ENCODE measurements at places on chromosomes 2 and 18. TPM values are rescaled to one million over a fixed set of nuclear protein-coding genes. Genes with fewer than 3 reads are reported as not detected.

GRCh38 chr2:96413323-96413722 lies 77.8 kb downstream of the NCAPH start:
- H3K36me3 ChIP-seq, result no peaks in the 10 kb centered on the region
- H3K27ac ChIP-seq, result peak overlapping the region; percentile 52
- no peaks in the 10 kb centered on the region for H3K27me3 ChIP-seq
- H3K4me1 ChIP-seq, result peaks cover 11% of the 10 kb centered on the region
- no peak for DNase-seq

DNA sequence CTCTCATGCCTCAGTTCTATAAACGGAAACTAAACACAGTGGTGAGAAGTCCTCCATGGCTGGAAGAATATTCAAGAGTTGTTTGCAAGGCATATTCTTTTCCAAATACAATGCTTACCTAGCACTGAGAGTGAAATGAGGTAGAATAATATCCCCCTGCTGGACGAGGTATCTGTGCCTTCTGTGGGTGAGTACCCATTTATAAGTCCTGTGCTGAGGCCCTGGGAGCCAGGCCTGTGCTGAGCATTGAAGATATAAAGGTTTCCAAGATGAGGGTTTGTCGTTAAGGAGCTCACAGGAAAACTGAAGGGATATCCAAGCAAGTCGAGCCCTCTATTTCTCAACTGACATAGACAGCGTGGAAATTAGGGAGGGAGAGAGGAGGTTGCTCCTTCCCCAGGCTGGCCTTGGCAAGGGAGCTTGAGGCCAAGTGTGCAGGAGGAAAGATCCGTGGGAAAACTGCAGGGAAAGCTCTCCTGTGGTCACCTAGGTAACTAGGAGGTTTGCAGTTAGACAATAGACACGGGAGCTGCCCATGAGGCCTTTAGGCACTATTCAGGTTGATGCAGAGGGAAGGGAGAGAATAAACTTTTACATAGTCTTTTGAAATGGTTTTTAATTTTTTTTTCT lies 17.6 kb downstream of the PTPRM start:
- no peaks in the 10 kb centered on the region for H3K27me3 ChIP-seq
- no peak overlapping the region for H3K27ac ChIP-seq
- peaks cover 1% of the 10 kb centered on the region for H3K4me1 ChIP-seq
- no peaks in the 10 kb centered on the region for H3K36me3 ChIP-seq
- no peak overlapping the region for H3K4me3 ChIP-seq

DNA sequence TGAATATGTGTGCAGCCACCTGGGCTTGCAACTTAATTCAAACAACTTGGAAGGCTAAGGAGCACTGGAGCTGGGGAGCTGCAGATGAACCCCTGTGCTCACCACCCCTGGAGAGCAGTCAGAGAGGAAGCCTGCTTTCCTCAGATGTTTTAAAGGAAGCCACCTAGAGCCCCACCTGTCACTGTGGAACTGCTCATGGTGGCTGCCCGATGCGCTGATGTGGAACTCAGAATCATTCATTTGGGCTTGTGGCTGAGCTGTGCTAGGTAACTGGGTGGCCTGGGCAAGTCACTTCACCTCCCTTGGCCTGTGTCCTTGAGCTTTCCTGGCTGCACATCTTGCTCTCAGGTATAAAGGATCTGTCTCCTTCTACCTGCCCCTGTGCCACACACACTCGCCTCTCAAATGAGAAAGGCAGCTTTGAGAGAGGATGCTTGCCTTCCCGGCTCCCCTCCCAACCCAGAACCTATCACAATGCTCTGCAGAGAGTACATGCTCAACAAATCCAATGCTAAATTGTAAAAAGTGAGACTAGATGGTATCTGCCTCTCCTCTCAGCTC lies 41.3 kb downstream of the BCL11A start:
- no peaks in the 10 kb centered on the region for H3K36me3 ChIP-seq
- no peak overlapping the region for H3K4me3 ChIP-seq
- DNase-seq, result no peak
- H3K27me3 ChIP-seq, result peaks cover 3% of the 10 kb centered on the region

GRCh38 chr2:199488772-199489400 lies 31.1 kb upstream of the SATB2 start:
- H3K27me3 ChIP-seq, result peaks cover 7% of the 10 kb centered on the region
- no peaks in the 10 kb centered on the region for H3K4me1 ChIP-seq
- H3K4me3 ChIP-seq, result no peak overlapping the region
- no peak for DNase-seq

- H3K36me3 ChIP-seq, result no peaks in the 10 kb centered on the region
- no peak overlapping the region for H3K27ac ChIP-seq
- peaks cover 27% of the 10 kb centered on the region for H3K4me1 ChIP-seq
- no peak for DNase-seq
Measured at GRCh38 chr2:167293172-167293781, 405.0 kb downstream of the XIRP2 start.

GRCh38 chr2:75710220-75710576 lies 517 bp downstream of the GCFC2 start:
- H3K4me1 ChIP-seq, result peaks cover 29% of the 10 kb centered on the region
- H3K27me3 ChIP-seq, result no peaks in the 10 kb centered on the region
- H3K27ac ChIP-seq, result peak overlapping the region; percentile 83

DNA sequence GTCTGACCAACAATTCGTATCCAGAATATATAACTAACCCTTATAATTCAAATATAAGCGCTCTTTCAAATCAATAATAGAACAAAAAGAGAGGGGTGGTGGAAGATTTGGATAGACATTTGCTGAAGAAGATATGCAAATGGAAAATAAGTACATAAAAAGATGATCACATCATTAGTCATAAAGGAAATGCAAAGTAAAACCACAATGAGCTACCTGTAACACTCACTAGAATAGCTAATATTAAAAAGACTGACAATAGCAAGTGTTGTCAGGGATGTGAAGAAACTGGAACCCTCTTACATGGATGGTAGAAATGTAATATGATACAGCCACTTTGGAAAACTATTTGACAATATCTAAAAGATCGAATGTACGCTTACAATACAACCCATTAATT lies 84.9 kb upstream of the MRPS9 start:
- H3K36me3 ChIP-seq, result no peaks in the 10 kb centered on the region
- H3K27ac ChIP-seq, result no peak overlapping the region
- peaks cover 2% of the 10 kb centered on the region for H3K27me3 ChIP-seq

GRCh38 chr2:38947241-38948239 lies 57.9 kb downstream of the ARHGEF33 start:
- H3K4me3 ChIP-seq, result no peak overlapping the region
- no peak for DNase-seq
- no peaks in the 10 kb centered on the region for H3K27me3 ChIP-seq
- no peaks in the 10 kb centered on the region for H3K4me1 ChIP-seq
- H3K36me3 ChIP-seq, result no peaks in the 10 kb centered on the region
- H3K27ac ChIP-seq, result no peak overlapping the region

- no peaks in the 10 kb centered on the region for H3K27me3 ChIP-seq
- DNase-seq, result no peak
- no peak overlapping the region for H3K4me3 ChIP-seq
- no peak overlapping the region for H3K27ac ChIP-seq
- no peaks in the 10 kb centered on the region for H3K36me3 ChIP-seq
Measured at GRCh38 chr2:52220393-52220792, 1188.5 kb upstream of the NRXN1 start.

DNA sequence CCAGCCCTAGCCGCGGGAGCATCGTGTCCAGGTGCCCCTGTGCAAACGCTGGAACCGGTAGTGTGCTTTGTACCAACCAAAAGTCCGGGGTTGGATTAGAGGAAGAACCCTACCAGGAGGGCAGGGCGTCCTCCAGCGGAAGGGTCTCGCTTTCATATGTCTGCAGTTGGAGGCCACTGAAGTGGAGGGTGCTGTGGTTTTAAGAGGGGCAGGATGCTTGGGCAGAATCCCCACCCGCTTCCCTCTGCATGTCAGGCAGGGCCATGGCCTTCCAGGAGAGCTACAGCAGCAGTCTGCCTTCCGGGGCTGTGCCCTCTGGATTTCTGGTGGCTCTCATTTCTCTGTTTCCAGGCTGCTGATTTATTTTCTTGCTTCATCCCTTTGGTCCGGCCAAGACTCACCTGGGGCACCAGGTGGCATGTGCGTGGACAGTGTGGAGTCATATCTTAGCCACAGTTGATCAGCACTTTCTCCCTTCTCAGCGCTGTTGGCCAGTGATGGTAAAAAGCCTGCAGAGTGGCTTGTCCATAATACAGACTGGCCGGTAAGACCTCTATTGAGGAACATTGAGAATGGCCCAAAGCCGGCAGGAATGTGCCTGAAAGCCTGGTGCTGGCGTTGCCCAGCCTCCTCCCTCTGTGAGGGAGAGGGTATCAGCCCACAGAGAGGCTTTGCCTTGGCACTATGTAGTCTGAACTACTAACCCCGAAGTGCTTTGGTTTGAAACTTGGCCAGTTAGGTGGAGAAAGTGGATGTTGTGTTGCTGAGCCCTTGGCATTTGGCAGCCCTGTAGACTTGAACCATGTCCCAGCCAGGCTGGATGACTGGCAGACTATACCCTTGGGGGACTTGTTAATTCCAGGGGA lies 1.8 kb downstream of the AGAP1 start:
- DNase-seq, result no peak
- peak overlapping the region; percentile 61 for H3K4me3 ChIP-seq
- H3K27ac ChIP-seq, result no peak overlapping the region
- H3K36me3 ChIP-seq, result no peaks in the 10 kb centered on the region
- H3K4me1 ChIP-seq, result peaks cover 31% of the 10 kb centered on the region
- H3K27me3 ChIP-seq, result no peaks in the 10 kb centered on the region

GRCh38 chr2:38145236-38145635 lies 69.3 kb upstream of the CYP1B1 start:
- no peaks in the 10 kb centered on the region for H3K36me3 ChIP-seq
- no peak for DNase-seq
- H3K4me3 ChIP-seq, result no peak overlapping the region
- peaks cover 22% of the 10 kb centered on the region for H3K4me1 ChIP-seq
- no peak overlapping the region for H3K27ac ChIP-seq
- H3K27me3 ChIP-seq, result no peaks in the 10 kb centered on the region

GRCh38 chr18:29147944-29148343 lies 971.0 kb upstream of the CDH2 start:
- DNase-seq, result no peak
- no peak overlapping the region for H3K27ac ChIP-seq
- no peak overlapping the region for H3K4me3 ChIP-seq
- H3K4me1 ChIP-seq, result no peaks in the 10 kb centered on the region

THADA gene
- total RNA-seq, result 58.3 TPM

TBR1 gene
- not detected for total RNA-seq

SERPINB3 gene
- 1.5 TPM for total RNA-seq

SNORC gene
- total RNA-seq, result 39.7 TPM

FEV gene
- total RNA-seq, result not detected

LRP1B gene
- total RNA-seq, result 2.7 TPM

All from suprapubic skin (tissue), 4 donors.